ENCODE measurements at places on chromosomes 12 and 14. TPM values are rescaled to one million over a fixed set of nuclear protein-coding genes. Genes with fewer than 3 reads are reported as not detected.

ZDHHC22 gene
- not detected for total RNA-seq

C1QL4 gene
- total RNA-seq, result not detected

FAM222A gene
- total RNA-seq, result 6.1 TPM

TAS2R8 gene
- not detected for total RNA-seq

R3HDM2 gene
- total RNA-seq, result 41.4 TPM

RNASE1 gene
- 192 TPM for total RNA-seq

ADCY4 gene
- 10.4 TPM for total RNA-seq

AGAP2 gene
- total RNA-seq, result 7.2 TPM

TAC3 gene
- total RNA-seq, result not detected

KCNH5 gene
- total RNA-seq, result not detected

NID2 gene
- 4.1 TPM for total RNA-seq

RPGRIP1 gene
- total RNA-seq, result not detected

VDR gene
- total RNA-seq, result 5.2 TPM

SLC25A21 gene
- total RNA-seq, result 0.13 TPM

JKAMP gene
- total RNA-seq, result 11.6 TPM

POC1B gene
- 5.3 TPM for total RNA-seq

NGB gene
- not detected for total RNA-seq

ANKRD9 gene
- 48.1 TPM for total RNA-seq

PRH1 gene
- 3.2 TPM for total RNA-seq

STAC3 gene
- 1,676 TPM for total RNA-seq

TBX5 gene
- total RNA-seq, result not detected

TPPP2 gene
- 0.90 TPM for total RNA-seq
